ENCODE measurements at places on chromosomes 2 and 18.

DNA sequence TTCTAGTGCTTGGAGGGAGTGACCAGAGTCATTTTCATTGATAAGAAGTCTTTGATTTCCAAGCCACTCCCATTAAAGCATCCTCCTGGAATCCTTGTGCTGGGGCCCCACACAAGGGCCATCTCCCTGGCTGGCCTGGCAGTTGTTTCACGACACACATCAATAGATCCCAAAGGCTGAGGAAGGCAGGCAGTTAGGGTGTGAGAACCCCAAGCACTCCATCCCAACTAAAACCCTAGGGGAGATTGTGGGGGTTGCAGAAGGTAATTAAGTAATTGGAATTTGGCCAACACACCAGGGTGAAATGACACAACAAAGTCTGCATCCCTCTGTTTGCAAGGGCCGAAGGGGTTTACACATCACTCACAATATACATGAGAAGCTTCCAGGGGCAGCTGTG is 578.1 kb upstream of the SYT4 start:
- no peak for DNase-seq

GRCh38 chr2:160207271-160207670 is 7.2 kb upstream of the ITGB6 start:
- DNase-seq, result no peak

GRCh38 chr2:127485051-127485693 is 41.1 kb downstream of the IWS1 start:
- DNase-seq, result no peak

- DNase-seq, result no peak
Observed at GRCh38 chr18:46727177-46727576, 29.7 kb downstream of the ST8SIA5 start.

DNA sequence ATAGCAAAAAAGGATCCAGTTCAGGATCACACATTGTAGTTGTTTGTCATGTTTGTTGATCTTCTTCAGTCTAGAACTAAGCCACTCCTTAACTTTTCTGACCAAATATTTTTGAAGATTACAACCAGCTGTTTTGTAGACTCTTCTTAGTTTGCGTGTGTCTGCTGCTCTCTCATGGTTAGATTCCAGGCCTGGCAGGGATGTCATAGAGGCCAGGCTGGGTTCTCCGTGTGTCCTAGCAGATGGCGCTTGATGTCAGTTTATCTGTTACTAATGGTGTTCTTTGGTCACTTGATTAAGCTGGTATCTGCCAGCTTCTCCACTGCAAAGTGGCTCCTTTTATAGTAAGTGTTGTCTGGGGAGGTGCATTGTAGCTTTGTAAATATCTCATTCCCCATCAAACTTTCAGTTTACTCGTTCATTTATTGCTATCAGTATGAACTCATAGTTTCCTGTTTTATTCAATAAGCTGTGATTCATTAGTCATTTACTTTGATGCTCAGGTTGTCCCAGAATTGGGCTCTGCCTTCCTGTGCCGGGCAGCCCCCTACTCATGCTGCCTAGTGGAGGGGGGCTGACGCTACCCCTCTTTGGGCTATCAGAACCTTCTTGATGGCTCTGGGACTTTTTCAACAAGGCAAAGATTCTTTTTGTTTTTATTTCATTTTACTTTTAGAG is 42.1 kb downstream of the GRHL1 start:
- DNase-seq, result no peak

DNA sequence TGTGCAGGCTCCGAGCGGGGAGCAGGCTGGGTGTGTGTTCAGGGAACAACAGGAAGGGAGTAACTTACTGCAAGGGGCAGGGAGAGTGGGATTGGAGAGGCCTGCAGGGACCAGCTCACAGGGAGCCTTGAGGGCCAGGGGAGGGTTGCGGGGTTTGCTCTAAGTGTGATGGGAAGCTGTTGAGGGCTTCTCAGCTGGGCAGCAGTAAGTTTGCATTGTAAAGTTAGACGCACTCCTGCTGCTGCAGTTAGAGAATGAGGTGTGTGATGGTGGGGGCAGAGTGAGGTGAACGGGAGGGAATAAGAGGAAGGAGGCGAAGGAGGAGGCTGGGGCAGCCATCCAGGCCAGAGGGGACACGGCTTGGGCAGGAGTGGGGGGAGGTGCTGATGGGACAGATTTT is 53.4 kb downstream of the BOLA3 start:
- no peak for DNase-seq
